ENCODE measurements at places on chromosomes 11 and 22. TPM values are rescaled to one million over a fixed set of nuclear protein-coding genes. Genes with fewer than 3 reads are reported as not detected.

DNA sequence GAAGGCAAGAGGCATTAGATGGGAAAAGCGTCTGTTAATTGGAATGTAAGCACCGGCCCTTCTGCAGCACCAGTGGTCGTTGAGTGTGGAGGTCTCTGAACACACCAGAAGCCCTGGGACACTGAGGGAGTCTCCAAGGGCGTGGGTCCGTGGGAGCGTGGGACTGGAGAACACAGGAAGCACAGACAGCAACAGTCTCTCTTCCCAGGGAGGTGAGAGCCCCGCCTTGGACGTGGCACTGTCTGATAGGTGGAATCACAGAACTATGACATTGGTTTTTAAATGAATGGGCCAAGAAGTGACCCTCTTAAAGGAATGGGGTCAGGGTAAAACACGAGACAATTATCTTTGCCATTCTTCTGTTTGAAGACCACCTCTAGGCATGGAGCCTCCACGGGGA lies 28.1 kb upstream of the BID start:
- no peak for DNase-seq

DNA sequence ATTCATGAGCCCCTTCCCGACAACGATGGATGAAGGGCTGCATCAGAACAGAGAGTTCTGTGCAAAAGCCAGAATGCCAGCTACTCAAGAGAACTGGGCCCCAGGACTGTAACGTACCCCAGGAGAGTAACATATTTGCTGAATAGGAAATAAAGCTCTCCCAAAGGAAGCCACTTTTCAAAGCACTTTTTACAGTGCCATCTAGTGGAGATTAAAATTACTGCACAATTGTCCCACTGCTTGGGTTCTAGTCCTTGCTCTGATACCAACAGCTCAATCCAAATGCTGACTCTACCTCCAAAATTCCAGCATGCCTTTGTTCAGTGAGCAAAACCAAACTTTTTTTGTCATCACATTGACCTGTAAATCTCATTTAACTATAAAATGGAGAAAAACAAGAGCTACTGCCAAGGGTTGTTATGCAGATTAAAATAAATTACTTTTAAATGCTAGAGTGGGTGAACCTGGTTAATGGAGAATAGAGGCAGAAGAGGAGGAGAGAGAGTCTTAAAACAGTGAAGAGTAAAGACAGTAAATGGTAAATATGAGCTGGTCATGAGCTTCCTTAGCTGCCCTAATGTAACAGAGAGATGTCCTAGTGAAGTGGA lies 87.6 kb upstream of the FSHB start:
- DNase-seq = no peak

Gene RFPL3
- total RNA-seq = not detected

Gene CD6
- 0.32 TPM for total RNA-seq
